ENCODE measurements at places on chromosomes 4 and X.
A peak's percentile ranks its signal among the peaks of the same experiment; 100 is the strongest.

- DNase-seq = no peak
These were observed 13.7 kb downstream of the SEPTIN11 start for GRCh38 chr4:76963131-76963750.

GRCh38 chrX:154381271-154381670 is 2.2 kb downstream of the EMD start:
- no peak for DNase-seq

DNA sequence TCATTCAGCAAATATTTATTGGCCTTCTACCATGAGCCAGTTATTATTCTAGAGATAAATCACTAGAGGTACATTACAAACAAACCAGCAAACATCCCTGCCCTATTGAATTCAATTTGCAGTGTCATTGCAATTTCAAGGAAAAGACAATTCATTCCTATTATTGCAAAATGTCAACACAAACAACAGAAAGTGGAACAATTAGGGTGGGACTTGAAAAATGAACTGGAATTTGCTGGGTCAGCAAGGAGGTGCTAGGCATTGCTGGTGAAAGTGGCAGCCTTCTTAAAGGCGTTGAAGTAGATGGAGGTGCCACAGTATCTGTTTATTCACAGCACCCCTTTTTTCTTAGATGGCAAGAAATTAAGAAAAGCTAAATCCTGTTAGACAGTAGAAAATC is 224.0 kb upstream of the BMP3 start:
- DNase-seq = no peak

DNA sequence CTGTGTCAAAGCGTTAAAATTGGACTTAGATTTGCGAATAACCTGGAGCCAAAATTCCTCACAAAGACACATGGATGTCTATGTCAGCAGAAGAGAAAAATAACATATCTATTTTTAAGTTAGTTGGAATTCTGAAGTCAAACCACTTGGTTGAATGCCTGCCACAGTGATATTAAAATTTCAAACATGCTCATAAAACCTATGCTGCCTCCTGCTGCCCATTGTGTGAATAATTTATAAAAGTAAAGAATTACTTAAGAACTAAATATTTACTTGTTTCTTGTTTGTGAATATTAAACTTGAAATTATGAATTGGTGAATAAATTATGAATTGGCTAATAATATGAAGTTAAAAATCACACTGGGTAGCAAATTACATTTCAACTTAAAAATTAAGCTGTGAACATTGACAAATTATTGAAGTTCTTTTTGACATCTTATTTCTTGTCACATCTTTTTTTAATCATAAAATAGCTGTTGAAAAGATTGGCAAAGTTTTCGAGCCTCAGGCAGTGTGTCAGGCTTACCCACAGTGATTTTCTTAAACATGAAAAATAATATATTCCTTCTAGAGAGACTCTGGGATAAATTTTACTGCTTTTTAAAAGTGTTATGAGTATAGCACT is 35.4 kb downstream of the FABP2 start:
- DNase-seq = peak; percentile 13

DNA sequence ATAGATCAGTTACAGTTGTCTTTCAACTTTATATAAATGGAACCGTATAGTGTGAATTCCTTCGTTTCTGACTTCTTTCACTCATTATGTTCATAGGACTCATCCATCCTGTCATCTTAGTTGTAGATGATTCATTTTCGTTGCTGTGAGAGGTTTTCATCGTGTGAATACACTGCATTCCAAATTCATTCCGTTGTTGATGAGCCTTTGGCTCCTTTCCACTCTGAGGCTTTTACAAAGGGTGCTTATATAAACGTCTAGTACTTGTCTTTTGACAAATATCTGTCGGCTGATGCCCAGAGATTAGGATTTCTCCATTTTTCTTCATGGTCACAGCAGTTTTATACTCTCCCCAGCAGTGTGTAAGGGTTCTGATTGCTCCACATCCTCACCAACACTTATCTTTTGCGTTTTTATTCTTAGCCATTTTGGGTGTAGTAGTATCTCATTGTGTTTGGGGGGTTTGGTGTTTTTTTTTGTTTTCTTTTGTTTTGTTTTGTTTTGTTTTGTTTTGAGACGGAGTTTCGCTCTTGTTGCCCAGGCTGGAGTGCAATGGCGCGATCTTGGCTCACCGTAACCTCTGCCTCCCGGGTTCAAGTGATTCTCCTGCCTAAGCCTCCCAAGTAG is 48.6 kb downstream of the LRP2BP start:
- DNase-seq = no peak

- DNase-seq = no peak
These were observed 2.3 kb downstream of the FBXL5 start for GRCh38 chr4:15652841-15653240.

- DNase-seq = peak; percentile 66
These were observed 553 bp downstream of the SEPTIN6 start for GRCh38 chrX:119692191-119693039.

GRCh38 chr4:77433418-77433733 is 172.2 kb upstream of the CXCL13 start:
- no peak for DNase-seq

- DNase-seq = no peak
These were observed 15.1 kb downstream of the TAF9B start for GRCh38 chrX:78124307-78124706.

GRCh38 chr4:14596904-14597303 is 405.4 kb upstream of the CPEB2 start:
- DNase-seq = no peak
